Right cardiac atrium (tissue), 5 donors: ENCODE measurements at places on chromosomes 11 and 22.
A peak's percentile ranks its signal among the peaks of the same experiment; 100 is the strongest.

- peak; percentile 70 for DNase-seq
Measured at GRCh38 chr11:2929531-2929949, 320 bp upstream of the PHLDA2 start.

- DNase-seq, result no peak
Measured at GRCh38 chr11:97123237-97123636, 733.4 kb downstream of the JRKL start.

- DNase-seq, result no peak
Measured at GRCh38 chr11:12223771-12224536, 113.6 kb downstream of the MICAL2 start.

GRCh38 chr11:15793043-15793996 lies 563.0 kb downstream of the SOX6 start:
- DNase-seq, result no peak

GRCh38 chr11:119486691-119487259 lies 63.8 kb upstream of the THY1 start:
- DNase-seq, result no peak

DNA sequence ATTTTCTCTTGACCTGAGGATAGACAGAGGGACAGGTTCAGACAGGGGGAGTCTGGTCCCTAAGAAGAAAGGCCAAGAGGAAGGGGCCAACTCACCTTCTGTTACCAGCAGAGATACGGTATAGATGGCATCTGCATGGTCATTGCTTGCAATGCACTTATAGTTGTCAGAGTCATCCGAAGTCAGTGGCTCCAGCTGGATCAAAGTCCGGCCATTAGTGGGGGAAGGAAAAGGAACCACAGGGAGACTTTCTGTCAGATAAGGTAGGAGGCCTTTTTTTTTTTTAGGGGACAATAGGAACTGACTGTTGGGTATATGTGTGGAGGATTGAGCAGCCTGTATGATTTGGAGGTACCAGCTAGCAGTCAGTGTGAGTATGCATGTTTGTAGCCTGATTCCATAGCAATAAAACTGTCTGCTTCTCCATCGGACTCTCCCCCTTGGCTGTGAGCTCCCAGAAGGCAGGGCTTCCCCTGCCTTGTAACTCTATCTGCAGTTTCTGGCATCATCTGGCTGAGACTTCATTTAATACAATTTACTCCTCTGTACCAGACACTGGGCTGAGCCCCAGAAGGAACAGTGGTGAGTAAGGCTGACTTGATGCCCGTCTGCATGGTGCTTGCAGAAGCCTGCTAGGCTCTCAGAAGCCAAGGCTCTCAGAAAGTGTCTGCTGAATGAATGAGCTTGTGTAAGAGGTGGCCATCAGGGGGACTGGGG lies 5.7 kb downstream of the IGSF22 start:
- no peak for DNase-seq

GRCh38 chr11:30583476-30584280 lies 2.5 kb downstream of the MPPED2 start:
- peak; percentile 19 for DNase-seq

DNA sequence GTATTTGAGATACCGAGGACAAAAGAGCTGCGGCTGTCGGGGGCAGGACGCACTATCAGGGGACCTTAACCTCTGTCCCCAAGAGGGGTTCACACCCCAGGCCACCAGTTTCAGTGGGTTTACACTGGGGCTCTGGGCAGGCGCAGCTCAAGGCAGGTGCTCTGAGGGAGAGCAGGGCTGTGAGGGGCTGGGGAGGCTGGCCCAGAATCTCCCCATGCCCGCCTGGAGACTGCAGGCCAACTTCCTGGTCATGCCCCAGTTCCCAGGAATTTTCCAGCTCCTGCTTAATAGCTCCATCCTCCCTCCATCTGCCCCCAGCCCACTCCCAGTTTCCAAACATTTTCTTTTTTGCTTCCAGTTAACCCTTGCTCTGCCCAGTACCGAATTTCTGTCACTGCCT lies 7.6 kb upstream of the PGA3 start:
- no peak for DNase-seq

DNA sequence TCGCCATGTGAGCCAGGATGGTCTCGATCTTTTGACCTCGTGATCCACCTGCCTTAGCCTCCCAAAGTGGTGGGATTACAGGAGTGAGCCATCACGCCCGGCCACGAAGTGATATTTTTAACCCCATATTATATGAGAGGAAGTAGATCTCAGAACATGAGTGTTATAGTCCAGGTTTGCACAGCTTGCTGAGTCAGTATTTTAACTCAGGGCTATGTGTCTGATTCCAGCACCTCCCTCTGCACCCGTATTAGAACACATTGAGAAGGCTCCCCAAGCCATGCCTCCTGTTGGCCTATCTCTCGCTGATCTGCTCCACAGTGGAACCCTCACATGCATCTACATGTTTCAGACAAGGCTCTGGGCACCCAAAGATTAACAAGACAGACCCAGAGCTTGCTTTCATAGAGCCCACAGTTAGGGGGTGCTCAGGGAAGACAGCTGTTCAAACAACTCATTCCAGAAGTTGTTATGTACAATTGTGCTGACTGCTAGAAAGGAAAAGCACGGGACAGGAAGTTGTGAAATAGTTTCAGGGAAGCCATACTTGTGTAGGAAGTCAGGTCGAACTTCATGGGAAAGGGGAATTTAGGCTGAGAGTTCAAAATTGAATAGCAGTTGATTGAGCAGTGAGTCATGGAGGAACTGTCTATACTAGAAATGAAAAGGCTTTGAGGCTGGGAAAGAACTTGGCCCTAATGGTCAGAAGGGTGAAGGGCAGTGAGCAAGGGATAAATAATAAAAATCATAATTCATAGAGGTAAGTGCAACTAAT lies 49.3 kb upstream of the CLPB start:
- DNase-seq, result no peak

GRCh38 chr11:116177521-116178210 lies 595.1 kb downstream of the BUD13 start:
- no peak for DNase-seq

GRCh38 chr11:215581-216037 lies 8.1 kb downstream of the RIC8A start:
- DNase-seq, result no peak

- DNase-seq, result peak; percentile 16
Measured at GRCh38 chr11:76248210-76248609, 41.9 kb upstream of the WNT11 start.

DNA sequence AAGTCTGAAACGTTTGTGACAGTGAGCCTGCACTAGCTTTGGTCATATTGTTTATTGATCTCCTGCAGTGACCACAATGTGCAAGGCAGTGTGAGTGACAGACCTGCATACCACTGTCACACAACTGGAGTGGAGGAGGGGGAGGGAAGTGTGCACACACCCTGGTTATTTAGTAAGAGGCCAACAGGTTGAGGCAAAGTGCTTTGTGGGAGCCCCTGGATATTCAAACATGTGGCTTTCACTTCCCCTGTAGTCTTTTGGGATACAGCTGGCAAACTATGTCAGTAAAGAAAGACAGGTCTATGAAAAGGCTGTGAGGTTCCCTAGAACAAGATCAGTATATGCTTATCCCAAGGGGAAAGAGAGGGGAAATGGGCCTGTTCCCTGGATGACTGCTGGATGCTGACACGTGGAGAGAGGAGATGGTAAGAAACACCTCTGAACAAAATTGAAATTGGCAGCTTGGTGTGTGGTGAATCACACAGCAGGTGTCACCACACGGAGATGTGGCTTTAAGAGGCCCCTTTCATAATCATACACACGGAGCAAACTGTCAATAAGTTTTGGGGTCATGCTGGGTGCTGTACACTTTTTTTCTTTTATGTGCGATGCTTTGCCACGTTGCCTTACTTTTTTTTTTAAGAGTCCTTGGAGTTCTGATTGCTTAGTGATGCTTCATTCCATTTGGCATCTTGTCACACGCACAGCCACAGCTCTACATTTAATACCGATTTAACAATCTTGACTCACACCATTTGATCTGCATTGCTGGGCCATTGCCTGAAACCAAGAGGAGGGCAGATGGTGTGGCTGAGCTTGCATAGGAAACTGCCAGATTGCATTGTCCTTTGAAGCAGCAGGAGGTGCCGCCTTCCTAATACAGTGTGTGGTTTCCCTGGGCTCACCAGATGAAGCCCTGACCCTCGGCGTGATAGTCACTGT lies 11.3 kb downstream of the OSBP2 start:
- no peak for DNase-seq
